ENCODE measurements at places on chromosomes 5 and 9.

DNA sequence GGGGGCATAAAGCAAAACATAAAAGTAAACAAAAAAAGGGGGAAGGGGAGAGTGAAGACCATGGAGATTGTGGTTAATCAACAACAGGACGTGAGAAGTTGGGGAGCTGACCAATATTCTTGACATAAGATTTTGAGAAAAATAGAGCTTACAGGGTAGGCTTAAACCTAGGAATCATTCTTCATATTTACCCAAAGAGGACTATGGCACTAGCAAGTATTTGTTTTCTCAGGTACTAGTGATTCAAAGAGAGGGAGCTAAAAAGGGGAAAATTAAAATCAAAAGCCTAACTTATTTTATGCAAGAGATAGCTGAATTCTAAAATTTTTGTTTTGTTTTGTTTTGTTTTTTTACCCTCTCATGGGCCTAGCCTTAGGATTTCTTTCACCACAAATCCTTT, 427.5 kb downstream of the PIK3R1 start:
- DNase-seq, result no peak

- no peak for DNase-seq
These were observed 32.8 kb upstream of the EBF1 start for GRCh38 chr5:159132429-159133040.

DNA sequence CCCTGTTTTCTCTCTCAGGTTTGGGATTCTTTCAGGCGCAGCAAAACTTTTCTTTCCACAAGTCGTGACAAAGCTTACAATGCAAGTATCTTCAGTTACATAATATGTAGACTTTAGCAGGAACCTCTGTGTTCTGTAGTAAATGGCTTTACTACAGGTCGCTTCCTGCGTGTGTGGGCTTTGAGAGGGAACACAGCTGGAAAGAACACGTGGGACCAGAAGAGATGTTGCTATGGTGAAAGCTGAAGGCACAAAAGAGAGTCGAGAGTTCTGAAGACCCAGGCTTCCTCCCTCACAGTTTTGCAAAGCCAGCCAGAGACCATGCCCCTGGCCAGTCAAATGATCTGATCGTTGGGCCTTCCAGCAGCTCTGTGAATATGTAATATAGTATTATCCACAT, 4.0 kb downstream of the ANKRD55 start:
- no peak for DNase-seq

GRCh38 chr9:98317134-98317857, 61.8 kb upstream of the TBC1D2 start:
- DNase-seq, result no peak

DNA sequence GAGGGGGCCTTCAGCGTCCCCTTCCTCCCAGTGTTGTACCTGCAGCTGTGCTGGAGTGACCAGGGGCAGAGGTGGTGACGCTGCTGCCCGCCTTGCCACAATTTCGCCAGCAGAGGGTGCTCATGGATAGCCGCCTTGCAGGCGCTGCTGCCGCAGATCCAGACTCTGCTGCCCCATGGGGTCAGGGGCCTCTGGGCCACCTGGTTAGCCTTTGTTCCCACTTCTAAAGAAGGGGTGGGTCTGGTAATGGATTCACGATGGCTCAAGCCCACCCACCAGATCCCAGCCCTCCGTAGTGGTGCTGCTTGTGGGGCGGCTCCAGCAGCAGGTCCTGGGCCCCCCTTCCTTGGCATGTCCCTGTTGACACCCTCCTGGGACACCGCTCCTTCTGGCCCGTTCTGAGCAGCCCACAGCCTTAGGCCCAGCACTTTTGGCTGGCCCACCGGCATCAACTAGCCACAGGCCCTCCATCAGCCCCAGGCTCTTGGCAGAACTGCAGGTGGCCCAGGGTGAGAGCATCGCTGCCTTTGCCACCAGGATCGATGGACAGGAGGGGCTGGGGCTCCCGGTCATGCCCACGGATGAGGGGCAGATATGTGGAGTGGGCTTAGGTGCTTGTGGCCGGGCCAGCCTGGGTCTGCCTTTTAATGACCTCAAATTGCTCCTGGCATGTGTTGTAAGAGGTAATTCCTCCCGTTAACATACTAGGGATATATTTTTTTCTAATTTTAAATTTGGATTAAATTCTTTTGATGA, 57.2 kb downstream of the COL5A1 start:
- DNase-seq, result peak; percentile 73

DNA sequence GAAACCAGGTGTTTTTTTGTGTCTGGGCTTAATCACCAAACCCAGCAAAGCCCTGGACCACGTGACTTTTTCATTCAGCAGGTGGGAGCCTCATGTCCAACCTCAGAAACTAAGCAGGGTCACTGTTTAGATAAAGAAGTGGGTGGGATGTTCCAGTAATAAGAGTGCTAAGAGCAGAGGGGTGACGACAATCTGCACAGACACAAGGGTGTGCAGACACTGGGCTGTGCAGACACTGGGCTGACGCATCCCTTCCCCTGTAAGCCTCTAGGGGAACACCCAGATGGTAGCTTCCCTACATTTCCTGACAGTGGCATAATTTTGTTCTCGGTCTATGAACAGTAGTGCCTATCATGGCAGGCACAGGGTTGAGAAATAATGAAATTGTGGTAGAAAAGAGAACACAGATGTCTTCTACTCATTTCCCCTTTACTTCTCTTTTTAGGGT, 85.1 kb downstream of the SAXO1 start:
- no peak for DNase-seq

DNA sequence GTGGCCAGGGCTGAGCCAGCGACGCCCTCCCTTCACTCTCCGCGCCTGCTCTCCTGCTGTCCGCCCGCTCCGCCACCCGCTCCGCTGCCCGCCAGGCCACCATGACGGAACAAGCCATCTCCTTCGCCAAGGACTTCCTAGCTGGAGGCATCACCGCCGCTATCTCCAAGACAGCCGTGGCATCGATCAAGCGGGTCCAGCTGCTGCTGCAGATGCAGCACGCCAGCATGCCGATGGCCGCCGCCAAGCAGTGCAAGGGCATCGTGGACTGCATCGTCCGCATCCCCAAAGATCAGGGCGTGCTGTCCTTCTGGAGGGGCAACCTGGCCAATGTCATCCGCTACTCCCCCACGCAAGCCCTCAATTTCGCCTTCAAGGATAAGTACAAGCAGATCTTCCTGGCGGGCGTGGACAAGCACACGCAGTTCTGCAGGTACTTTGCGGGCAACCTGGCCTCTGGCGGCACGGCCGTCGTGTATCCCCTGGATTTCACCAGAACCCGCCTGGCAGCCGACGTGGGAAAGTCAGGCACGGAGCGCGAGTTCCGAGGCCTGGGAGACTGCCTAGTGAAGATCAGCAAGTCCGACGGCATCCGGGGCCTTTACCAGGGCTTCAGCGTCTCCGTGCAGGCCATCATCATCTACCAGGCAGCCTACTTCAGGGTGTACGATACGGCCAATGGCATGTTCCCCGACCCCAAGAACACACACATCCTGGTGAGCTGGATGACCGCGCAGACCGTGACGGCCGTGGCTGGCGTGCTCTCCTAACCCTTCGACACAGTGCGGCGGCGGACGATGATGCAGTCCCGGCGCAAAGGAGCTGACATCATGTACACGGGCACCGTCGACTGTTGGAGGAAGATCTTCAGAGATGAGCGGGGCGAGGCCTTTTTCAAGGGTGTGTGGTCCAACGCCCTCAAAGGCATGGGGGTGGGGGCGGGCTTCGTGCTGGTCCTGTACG, 1130.4 kb upstream of the ACO1 start:
- DNase-seq, result no peak

Data from stimulated activated CD4-positive, alpha-beta T cell treated with anti-CD3 and anti-CD28 coated beads, Interleukin-15, amount 100 ng/mL, for 24 hours (primary cell).